ENCODE measurements at places on chromosomes 3 and 15.

DNA sequence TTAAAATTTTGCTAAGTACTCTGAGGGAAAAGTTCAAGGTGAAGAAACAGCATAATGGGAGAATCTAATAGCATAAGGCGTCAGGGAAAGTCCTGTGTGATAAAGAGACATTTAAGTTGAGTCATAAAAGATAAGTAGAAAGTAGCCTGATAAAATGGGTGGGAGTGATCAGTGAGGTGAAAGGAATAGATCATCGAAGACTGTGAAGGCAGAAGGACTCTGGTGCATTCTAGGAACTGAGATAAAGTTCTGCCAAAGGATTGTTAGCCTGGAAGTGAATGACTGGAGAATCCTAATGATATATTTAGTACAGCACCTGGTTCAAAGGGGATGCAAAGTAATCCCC is 149.9 kb downstream of the CFAP20DC start:
- no peak for DNase-seq

DNA sequence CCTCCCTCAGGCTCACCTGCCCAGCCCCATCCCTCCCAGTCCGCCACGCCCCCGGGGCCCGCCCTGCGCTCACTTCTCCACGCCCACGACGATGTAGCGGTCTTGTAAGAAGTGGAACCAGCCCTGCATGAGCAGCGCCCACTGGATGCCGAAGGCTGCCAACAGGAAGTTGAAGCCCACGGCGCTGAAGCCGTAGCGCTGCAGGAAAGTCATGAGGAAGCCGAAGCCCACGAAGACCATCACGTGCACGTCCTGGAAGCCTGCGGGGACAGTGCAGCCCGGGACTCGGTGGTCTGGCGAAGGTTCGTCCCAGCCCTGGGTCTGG is 9.7 kb downstream of the RHCG start:
- DNase-seq = no peak

DNA sequence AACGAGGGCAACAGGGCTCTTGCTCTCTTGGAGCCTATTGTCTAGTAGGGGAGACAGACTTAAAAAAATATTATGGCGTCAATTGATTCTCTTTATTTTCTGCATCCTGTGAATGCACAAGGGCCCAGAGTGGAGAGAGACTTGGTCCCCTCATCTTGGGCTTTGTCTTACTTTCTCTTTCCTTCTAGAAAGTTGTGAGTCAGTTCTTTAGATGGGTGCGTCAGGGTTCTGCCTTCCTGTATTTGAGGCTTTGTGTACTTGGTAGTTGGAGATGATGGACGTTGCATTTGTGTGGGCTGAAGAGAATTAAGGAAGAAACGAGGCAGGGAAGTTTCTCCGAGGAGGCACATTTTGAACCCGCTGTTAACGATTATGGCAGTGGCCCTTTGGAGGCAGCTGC is 52.9 kb downstream of the CACNA1D start:
- no peak for DNase-seq

DNA sequence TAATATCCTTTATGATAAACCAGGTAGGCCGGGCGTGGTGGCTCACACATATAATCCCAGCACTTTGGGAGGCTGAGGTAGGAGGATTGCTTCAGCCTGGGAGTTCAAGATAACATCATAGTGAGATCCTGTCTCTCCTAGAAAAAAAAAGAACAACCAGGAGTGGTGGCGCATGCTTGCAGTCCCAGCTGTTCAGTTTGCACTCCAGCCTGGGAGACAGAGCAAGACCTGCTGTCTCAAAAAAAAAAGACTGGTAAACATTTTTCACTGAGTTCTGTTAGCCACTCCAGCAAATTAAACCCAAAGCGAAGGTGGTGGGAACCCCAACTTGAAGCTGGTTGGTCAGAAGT is 9.6 kb upstream of the IRAK2 start:
- no peak for DNase-seq

- no peak for DNase-seq
Observed at GRCh38 chr3:38994251-38994650, 57.5 kb downstream of the SCN11A start.

DNA sequence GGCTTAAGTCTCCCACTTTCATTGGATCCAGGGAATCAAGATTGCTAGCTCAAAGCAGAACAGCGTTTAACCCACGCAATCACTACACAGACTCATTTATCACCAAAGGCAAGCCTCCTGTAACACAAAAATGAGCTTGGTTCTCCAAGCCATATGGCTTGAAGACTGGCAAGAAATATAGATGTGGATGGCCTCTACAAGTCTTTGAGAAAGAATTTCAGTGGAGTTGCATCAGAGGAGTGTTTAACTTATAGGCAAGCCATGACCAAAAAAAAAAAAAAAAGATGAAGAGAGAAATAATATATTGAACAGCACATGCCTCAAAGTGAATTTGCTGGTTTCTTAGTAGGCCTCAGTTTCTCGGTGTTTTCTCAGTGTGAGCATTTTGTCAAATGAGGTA is 27.3 kb downstream of the PDZRN3 start:
- no peak for DNase-seq

DNA sequence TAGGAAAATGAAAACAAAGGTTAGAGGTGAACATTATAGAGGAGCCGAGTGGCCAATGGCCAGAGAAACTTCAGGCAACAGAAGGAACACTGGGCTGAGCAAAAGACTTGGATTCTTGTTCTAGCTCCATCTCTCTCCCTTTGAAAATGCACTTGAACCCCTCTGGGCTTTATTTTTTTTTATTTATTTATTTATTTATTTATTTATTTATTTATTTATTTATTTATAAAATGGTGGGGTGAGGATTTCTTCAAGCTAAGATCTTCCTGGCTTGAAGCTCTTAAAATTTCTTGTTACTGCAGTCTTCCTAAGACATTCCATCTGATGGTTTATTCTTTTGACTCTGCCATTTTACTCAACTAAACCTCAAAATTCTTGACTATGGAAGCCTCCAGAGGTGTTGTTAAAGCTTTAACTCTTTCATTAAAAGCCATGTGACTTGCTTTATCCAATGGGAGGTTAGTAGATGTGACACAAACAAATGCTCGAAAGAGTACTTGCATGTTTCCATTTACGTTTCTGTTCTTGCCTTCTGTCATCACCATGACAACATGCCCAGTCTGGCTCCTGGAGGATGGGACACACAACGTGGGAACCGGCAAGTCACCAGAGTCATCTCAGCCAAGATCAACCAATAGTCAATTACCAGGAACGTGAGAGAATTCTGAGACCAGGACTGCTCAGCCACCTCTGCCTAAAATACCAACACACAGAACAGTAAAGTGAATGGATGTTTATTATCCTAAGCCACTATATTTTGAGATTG is 325.2 kb upstream of the CTNNB1 start:
- DNase-seq = no peak

DNA sequence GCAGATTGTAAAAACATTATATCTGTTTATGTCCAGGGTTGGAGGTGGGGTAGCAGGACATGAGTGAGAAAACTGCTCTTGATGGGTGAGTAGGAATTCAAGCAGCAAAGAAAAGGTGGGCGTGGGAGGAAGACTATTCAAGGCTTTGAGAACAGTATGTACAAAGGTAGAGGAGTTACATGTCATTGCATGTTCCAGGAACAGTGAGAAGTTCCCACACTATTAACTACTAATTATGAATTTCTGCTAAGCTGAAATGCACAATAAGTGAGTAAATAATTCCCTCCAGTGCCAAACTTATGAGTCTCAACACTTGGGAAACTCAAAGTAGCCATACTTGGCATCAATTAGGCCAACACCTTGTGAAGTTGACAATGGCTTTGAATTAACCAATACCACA is 80.1 kb downstream of the SRGAP3 start:
- no peak for DNase-seq

GRCh38 chr15:90979582-90979981 is 14.8 kb downstream of the PRC1 start:
- no peak for DNase-seq

- no peak for DNase-seq
Observed at GRCh38 chr15:36831125-36831903, 251.9 kb downstream of the CDIN1 start.

DNA sequence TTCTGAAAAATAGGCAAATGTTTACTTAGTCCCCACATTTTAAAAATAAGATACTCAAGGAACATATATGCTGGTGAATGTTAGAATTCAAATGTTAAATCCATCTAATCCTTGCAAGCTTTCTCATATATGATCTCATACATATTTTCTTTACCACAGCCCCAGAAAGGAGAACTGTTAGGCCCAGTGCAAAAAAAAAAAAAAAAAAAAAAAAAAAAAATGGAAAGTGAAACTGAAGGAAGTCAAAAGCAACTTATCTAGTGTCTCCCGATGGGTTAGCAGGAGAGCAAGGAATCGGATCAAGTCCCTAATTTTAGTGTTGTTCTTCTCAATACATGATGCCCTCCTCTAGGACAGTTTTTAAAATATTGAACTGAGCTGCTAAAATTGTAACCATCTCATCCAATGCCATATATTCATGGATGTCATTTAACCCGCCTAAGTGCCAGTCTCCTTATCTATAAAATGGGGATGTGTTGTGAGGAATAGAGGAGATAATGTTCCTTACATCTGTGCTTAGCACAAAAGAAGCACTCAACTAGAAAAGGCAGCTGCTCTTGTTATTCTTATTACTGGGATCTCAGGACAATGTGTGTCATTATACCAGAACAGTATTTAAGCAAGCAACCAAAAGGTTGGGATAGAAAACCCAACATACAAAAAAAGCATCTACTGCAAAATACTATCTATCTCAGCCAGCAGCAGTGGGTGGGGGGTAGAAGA is 279.7 kb downstream of the MAGI1 start:
- no peak for DNase-seq

- no peak for DNase-seq
Observed at GRCh38 chr3:16529264-16529663, 15.8 kb upstream of the RFTN1 start.

- DNase-seq = no peak
Observed at GRCh38 chr3:26596335-26596734, 26.2 kb upstream of the LRRC3B start.

DNA sequence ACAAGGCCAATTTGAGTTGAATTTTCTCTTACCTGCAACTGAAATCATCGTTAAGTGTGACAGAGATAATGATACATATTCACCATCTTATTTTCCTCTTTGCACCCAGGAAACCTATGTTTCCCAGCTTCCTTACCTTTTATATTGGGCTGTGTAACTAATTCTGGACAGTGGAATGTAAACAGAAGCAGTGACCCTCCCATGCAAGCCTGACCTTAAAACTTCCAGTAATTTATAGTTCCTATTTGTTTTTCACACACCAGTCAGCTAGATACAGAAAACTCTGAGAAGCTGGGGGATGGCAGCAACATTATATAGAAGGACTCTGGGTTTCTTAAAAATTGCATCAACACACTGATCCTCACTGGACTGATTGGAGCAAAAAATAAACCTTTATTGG is 4.5 kb upstream of the ZNF280D start:
- DNase-seq = no peak

DNA sequence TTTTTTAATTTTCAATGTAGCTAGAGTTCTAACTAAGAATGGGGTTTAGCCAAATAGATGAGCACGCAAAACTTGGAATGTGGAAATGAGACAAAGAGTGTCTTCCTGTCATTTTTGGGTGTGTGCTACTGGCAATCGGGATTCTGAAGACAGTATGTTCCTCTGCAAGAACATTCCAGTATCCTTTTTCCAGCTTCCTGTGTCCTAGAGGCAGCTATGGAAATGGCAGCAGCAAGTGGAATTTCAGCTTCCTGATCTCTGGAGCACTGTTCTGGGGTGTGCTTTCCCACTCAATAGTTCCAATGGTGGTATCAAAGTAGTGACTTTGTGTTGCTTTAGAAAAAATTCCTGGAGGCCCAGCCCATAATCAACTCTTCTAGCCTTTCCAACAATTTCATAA is 642.9 kb upstream of the KCNMB2 start:
- DNase-seq = no peak

- DNase-seq = no peak
Observed at GRCh38 chr3:142273501-142273900, 48.1 kb upstream of the GK5 start.

DNA sequence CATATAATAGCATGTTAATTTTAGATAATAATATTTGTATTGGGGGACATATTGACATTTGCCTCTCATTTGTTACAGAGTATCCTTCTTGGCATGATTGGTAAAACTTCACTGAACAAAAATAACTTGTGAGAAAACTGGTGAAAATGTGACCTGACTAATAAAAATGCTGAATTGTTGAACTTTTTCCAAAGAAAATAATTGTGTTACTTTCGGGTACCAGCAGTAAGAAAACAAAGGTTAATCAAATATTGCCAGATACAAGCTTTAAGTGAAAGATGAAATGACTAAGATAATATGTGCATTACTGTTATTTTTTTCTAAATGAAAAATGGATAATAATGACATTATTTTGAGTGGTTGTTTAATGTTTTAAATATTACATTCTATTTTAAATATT is 15.2 kb downstream of the SLC12A1 start:
- no peak for DNase-seq

DNA sequence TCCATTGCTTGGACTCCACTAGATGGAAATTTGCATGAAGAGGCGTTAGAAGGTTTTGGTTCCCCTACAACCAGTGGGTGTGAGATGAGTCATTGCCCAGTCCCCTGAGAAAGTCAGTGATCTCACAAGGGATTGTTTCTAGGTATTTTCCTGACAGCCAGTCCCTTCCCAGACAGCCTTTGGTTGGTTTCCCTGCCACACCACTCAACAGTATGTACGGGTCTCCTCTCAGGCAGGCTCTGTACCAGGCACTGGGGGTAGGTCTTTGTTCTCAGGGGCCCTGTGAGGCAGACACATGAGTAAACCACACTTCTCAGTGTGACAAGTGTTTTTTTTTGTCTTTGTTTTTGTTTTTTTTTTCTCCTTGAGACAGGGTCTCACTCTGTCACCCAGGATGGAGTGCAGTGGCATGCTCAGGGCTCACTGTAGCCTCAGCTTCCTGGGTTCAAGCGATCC is 4.0 kb downstream of the LAMP3 start:
- DNase-seq = peak; percentile 79

- no peak for DNase-seq
Observed at GRCh38 chr3:143266511-143266910, 146.9 kb downstream of the CHST2 start.

DNA sequence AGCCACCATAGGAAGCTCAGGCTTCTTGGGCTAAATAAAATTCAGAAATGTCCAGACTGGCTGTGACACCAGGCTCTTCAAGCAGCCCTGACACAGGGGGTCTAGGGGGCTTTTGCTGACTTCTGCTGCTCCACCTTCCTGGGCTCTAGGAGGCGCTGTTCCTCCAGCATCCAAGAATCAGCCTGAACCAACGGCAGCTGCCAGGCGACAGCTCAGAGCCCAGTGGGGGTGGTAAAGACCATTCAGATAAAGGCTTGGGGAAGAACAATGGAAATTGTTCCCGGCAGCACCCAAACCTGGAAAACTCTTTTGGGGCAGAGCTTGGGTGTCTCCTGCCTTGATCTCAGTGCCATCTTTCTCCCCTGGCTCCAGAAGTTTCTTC is 21.6 kb upstream of the PSTPIP1 start:
- no peak for DNase-seq

DNA sequence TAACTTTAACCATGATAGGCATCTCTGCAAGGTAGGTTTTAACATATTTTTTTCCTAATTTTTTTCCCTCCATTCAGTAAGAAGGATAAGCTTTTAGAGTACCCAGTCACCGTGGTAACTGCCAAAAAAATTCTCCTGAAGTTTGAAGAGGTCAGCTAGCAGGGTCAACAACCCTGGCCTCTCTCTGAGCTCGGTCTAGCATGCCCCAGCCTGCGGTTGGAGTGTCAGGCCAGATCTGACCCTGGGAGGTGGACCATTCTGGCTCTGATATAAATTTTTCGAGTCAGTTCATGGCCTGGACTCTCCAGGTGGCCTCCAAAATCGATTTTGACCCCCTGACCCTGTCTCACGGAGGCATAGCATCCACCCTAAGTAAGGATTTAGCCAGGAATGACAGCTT is 29.7 kb downstream of the SOX2 start:
- no peak for DNase-seq
